GM13976 (cell line): ENCODE measurements at places on chromosomes 12 and 14.

DNA sequence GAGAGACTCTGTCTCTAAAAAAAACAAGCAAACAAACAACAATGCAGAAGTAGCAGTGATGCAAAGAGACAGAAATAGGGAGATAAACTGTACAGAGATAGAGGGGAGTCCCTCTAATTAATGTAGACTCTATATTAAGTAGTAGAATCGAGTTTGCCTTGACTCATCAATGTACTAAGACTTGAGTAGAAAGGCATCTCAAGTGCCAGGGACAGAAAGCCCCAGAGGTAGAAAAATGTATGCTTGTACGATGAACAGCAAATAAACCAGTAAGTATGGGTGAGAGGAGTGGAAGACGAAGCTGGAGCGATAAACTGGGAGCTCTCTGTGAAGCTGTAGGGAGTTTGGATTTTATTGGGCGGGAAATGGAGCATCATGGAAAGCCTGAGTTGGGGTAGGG is 208.2 kb downstream of the SSPN start:
- DNase-seq, result no peak

DNA sequence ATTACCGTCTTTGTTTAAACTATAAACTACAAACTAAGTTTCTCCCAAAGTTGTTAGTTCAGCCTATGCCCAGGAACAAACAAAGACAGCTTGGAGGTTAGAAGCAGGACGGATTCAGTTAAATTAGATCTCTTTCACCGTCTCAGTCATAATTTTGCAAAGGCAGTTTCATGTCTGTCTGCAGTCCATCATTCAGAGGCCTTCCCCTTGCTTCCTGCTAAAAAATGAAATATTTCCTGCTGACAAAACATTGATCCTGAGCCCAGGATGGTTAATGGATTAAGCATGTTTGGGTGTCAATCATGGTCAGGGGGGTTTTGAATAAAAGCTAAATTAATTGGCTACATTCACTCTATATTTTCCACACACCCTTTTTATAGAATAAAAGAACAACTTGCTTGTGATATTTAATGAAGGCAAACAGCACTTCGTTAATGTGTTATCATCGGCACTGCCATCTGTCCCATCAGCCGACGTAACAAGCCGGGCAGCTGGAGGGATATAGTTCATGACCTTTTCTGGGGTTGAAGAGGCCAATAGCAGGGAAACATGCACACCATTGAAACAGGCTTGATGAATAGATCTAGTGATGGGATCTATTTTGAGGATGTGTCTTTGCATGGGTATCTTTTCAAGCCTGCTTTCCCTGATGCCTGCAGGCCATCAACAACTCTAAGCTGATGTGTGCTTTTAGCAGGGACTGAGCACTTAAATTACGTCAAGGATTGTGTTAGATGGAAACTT is 521.3 kb upstream of the TMEM132C start:
- DNase-seq, result no peak

DNA sequence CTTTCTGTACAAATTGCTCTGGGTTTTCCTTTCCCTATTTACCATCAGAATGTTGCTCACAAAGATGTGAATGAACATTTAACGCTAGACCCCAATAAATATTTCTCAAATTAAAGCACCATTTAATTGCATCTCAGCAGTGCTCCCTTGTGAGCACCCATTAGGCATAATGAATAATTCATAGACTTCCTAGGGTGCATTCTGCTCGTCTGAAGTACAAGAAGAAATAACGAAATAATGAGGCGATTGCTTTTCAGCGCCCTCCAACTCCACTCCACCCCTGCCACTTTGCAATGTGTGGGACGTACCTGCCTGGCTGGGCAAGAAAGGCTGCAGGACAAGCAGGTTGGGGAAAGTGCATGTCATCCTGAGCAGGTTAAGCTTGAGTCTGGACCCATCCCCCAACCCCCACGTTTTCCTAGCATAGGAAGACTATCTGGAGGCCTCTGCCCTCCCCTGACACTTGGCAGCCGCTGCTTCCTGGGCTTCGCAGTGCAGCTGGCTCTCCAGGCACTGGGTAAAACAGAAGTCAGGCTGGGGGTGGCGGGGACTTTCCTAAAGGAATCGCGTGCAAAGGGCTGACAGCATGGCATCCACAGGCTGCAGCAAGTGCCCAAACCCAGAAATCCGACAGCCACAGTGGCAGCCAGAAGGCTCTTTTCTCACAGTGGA is 253.7 kb downstream of the DUSP6 start:
- DNase-seq, result no peak

DNA sequence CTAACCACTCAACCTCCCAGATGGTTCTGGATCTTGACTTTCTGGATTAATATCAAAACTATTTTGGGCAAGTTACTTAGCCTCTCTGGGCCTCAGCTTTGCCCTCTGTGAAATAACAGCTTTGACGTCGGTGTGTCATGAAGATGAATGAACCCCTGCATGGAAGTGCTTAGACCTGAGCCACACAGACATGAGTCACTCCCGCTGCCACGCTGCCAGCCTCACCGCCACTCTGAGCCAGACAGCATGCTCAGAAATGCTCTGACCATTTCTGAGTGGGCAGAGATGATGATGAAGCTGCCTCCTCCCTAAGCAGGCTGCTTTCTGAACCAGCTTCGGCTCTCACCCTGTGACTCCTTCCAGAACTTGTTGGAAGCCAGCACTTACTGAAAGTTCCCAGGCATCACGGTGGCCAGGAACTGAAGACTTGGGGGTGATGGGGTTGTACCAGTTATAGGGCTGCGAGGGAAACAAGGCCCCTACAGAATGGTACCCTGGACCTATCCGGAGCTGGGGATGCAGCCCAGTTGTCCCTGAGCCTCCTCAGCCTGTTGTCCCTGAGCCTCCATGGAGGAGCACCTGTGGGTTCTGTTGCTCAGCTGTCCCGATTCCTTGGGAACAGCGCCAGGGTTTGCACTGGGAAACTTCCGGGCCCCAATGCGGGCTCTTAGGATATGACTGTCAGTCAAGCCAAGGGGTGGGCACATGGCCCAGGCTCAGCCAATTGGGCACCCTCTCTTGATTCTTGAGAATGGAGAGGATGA is 2.0 kb upstream of the CCDC197 start:
- no peak for DNase-seq
